H9 (cell line): ENCODE measurements at places on chromosomes 16 and 17.

- H3K4me1 ChIP-seq, result peaks cover 7% of the 10 kb centered on the region
- no peaks in the 10 kb centered on the region for H3K36me3 ChIP-seq
- no peak overlapping the region for H3K4me3 ChIP-seq
- no peak for DNase-seq
Observed at GRCh38 chr16:3857189-3858043, 23.1 kb downstream of the CREBBP start.

- H3K27ac ChIP-seq, result no peak overlapping the region
- DNase-seq, result no peak
- H3K4me1 ChIP-seq, result no peaks in the 10 kb centered on the region
- H3K27me3 ChIP-seq, result no peaks in the 10 kb centered on the region
Observed at GRCh38 chr17:82239926-82240505, 11.2 kb downstream of the SLC16A3 start.

- H3K4me3 ChIP-seq, result no peak overlapping the region
- H3K36me3 ChIP-seq, result no peaks in the 10 kb centered on the region
- H3K27ac ChIP-seq, result no peak overlapping the region
- H3K27me3 ChIP-seq, result no peaks in the 10 kb centered on the region
- no peaks in the 10 kb centered on the region for H3K4me1 ChIP-seq
Observed at GRCh38 chr16:76800196-76800595, 390.8 kb upstream of the MON1B start.

- no peaks in the 10 kb centered on the region for H3K36me3 ChIP-seq
- DNase-seq, result no peak
- no peak overlapping the region for H3K27ac ChIP-seq
- H3K27me3 ChIP-seq, result no peaks in the 10 kb centered on the region
Observed at GRCh38 chr16:9151597-9151996, 60.2 kb downstream of the HAPSTR1 start.

DNA sequence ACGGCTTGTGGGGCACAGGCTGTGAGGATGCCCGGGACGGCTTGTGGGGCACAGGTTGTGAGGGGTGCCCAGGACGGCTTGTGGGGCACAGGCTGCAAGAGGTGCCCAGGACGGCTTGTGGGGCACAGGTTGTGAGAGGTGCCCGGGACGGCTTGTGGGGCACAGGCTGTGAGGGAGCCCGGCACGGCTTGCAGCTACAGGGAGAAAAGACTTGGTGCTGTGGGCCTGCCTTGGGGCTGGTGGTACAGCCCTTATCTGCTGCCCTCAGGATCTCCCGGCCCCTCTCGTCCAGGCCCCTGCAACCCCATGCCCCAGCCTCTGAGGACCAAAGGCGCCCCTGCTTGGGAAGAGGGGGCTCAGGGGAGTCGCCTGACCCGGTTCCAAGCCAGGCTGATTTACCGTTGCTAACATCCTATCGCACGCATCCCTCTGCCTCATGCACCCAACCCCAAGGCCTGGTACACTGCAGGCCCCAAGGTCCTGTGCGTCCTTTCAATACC, 5.0 kb upstream of the HBM start:
- H3K4me1 ChIP-seq, result no peaks in the 10 kb centered on the region
- no peak for DNase-seq
- peaks cover 9% of the 10 kb centered on the region; the same call in 1 of the 2 replicates for H3K27me3 ChIP-seq
- H3K4me3 ChIP-seq, result no peak overlapping the region
- H3K36me3 ChIP-seq, result no peaks in the 10 kb centered on the region

- 0 out of 2 replicates have a peak, but pooled peaks cover 2% of the 10 kb centered on the region for H3K36me3 ChIP-seq
- H3K4me1 ChIP-seq, result peaks cover 3% of the 10 kb centered on the region; the same call in 1 of the 2 replicates
- no peaks in the 10 kb centered on the region for H3K27me3 ChIP-seq
- no peak overlapping the region for H3K27ac ChIP-seq
- H3K4me3 ChIP-seq, result peak overlapping the region; percentile 93
Observed at GRCh38 chr17:35242158-35242804, 591 bp upstream of the SLFN5 start.

DNA sequence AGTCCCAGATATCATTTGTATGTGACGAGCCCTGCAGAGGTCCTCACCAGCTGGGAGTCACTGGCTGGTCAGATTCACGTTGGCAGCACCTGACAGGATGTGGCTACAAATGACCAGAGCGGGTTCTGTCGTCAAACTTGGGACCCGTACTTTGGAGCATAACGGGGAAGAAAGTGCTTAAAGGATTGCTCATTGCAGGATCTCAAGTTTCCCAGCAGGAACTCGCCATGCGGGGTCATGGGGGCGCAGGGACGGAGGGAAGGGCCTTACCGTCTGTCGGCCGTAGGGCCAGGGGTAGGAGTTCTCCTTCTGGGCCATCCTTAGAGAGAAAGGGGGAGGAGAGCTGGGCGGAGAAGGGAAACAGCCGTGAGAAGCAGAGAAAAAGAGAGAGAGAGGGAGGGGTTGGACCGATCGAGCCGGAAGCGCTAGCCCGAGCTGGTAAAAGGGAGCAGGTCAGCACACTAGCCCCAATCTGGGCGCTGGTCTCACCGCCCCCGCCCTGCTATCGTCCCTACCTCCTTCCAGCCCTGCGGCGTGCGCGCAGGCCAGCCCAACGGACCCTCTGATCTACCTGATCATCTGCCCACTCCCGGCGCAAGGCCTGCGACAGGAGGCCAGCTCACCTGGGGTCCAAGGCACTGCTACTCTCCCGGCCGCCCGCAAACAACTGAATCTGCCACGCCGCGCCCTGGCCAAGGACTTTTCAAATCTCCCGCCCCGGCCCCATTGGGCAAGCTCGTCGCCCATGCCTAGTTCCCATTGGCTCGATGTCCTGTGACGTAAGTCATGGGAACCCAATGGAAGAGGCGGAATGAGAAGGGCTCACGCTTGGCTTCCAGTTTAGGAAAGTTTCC, at the start of gene AURKB:
AURKB (minus strand) TSS at position 669 of the 854 bp plus-strand sequence; CDS start at position 318, 351 bp downstream.
- H3K4me3 ChIP-seq, result peak within 1 kb of the TSS; percentile 99
- H3K27ac ChIP-seq, result peak within 1 kb of the TSS; percentile 37
- H3K27me3 ChIP-seq, result no peaks in the 10 kb centered on the region

DNA sequence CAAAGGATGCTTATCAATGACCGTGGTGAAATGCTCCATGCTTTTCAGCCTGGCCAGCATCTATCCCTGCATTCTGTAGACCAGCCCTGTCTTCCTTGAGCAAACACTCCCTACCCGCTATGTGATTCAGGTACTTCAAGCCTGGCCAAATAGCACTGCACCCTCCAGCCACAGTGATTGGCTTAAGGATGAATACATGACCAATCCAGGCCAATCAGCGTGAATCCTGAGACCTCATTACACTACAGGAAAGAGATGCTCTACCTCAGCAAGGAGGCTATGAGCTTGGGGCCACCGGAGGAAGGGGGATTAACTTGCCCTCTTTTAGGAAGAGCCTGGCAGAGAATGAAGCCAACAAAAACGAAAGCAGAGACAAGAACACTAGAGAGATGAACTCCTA, 162.5 kb downstream of the ZNF423 start:
- H3K4me1 ChIP-seq, result peaks cover 11% of the 10 kb centered on the region; the same call in 1 of the 2 replicates
- DNase-seq, result no peak
- H3K27ac ChIP-seq, result no peak overlapping the region
- H3K4me3 ChIP-seq, result no peak overlapping the region
- H3K27me3 ChIP-seq, result no peaks in the 10 kb centered on the region

DNA sequence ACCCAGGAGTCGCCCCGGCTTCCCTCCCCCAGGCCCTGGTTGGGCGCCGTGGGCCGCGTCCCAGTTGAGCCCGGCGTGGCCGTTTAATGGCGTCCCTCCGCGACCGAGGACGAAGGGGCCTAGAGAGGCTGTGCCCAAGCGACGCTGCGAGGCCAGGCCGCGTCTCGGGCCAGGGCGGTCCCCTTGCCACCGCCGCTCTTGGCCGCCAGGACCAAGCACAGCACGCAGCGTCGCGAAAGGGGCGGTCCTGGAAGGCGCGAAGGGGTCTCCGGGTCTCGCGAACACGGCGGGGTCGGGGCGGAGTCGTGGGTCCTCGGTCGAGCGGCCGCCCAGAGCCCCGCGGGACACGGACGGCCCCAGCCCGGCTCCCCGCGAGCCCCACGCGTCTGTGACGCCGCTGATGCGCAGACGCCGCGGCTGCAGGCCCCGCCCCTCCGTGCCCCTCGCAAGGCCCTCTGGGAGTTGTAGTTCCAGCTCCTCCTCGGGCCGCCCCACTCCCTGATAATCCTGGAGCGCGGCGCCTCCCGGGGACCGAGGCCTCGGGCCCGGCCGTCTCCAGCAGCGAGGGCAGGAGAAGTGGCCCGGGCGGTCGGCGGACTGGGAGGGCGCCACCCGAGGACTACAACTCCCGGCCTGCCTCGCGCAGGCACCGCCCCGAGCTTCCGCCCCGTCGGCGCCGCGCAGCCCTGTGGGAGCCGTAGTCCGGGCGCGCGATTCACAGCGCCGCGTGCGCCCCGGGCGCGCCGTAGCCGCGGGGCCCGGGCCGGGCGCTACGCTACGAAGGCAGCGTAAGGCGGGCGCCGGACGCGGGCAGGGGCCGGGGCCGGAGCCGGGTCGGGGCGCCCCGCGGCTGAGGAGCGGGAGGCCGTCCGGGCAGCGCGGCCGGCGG, at the start of gene CAPN15:
CAPN15 (plus strand) TSS at position 698 of the 889 bp plus-strand sequence. CDS start 19,127 bp downstream, outside the sequence.
- peak; percentile 79 for DNase-seq
- H3K27me3 ChIP-seq, result no peaks in the 10 kb centered on the region
- H3K4me3 ChIP-seq, result peak within 1 kb of the TSS; percentile 88
- H3K27ac ChIP-seq, result no peak within 1 kb of the TSS

- H3K4me1 ChIP-seq, result no peaks in the 10 kb centered on the region
- H3K27ac ChIP-seq, result no peak overlapping the region
- no peak overlapping the region for H3K4me3 ChIP-seq
- no peak for DNase-seq
Observed at GRCh38 chr16:78727536-78727935, 628.1 kb downstream of the WWOX start.

DNA sequence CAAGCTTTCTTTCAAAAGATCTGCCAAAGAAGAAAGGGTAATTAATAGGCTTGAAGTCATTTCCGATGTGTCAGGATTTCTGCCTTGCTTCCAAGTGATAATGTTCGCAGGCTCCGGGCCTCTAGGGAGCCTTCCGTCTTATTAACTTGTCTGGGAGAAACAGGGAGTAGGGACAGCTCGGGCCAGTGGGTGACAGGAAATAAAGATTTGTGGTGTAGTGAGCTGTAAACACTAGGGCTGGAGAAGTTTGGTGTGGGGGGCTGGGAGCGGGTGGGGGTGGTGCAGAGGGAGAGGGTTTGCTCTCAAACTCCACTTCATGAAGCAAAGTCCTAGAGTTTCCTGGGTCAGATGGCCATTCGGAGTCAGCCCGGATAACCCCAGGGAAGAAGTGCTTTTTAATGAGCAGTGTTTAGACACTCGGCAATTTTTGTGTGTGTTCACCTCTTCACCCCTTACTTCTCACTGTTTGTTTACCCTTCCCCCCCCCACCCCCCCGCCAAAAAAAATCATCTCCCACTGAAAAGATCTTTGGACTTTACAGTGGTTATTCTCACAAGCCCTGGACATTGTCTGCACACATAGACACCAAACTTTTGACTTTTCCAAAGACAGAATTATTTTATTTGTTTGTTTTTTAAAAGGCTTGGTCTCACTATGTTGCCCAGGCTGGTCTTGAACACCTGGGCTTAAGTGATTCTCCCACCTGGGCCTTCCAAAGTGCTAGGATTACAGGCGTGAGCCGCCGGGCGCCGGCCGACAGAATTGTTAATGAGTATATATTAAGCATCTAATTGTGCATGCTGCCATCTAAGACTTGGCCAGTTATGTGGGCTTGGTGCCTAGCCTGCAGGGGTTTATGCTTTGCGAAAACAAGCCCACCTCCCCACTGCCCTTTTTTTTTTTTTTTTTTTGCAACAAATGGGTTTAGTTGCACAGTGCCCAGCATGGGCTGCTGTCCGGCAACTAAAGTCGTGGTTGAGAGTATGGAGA, 196.4 kb downstream of the CCDC182 start:
- H3K27ac ChIP-seq, result no peak overlapping the region
- DNase-seq, result no peak
- H3K4me3 ChIP-seq, result no peak overlapping the region

DNA sequence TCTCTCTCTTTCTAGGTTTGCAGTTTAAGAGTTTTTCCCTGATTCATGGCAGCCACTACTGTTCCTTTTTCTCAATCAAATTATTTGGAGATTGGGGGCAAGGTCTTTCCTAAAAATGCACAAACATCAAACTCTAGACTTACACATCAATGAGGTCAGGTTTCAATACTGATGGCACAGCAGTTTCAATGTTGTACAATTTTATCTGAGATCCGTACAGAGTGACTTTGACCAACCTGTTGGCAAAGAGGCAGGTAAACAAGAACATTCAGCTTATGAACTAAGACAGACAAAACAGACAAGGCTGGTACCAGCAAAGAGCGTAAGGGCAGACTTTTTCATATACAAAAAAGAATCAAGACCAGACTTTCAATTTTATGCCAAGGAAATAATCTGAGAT, 58.0 kb upstream of the GSG1L start:
- no peak overlapping the region for H3K4me3 ChIP-seq
- H3K4me1 ChIP-seq, result no peaks in the 10 kb centered on the region
- no peaks in the 10 kb centered on the region for H3K27me3 ChIP-seq
- peaks cover 29% of the 10 kb centered on the region for H3K36me3 ChIP-seq
- no peak overlapping the region for H3K27ac ChIP-seq

- peak; percentile 61 for DNase-seq
- H3K4me1 ChIP-seq, result no peaks in the 10 kb centered on the region; the same call in 1 of the 2 replicates
- no peaks in the 10 kb centered on the region for H3K27me3 ChIP-seq
- no peak overlapping the region for H3K4me3 ChIP-seq
- no peak overlapping the region for H3K27ac ChIP-seq
Observed at GRCh38 chr17:72053449-72053848, 67.4 kb upstream of the SOX9 start.

GRCh38 chr17:64056269-64057005, 36.0 kb upstream of the ICAM2 start:
- peaks cover 4% of the 10 kb centered on the region for H3K36me3 ChIP-seq
- peak; percentile 89 for DNase-seq
- no peak overlapping the region for H3K27ac ChIP-seq

DNA sequence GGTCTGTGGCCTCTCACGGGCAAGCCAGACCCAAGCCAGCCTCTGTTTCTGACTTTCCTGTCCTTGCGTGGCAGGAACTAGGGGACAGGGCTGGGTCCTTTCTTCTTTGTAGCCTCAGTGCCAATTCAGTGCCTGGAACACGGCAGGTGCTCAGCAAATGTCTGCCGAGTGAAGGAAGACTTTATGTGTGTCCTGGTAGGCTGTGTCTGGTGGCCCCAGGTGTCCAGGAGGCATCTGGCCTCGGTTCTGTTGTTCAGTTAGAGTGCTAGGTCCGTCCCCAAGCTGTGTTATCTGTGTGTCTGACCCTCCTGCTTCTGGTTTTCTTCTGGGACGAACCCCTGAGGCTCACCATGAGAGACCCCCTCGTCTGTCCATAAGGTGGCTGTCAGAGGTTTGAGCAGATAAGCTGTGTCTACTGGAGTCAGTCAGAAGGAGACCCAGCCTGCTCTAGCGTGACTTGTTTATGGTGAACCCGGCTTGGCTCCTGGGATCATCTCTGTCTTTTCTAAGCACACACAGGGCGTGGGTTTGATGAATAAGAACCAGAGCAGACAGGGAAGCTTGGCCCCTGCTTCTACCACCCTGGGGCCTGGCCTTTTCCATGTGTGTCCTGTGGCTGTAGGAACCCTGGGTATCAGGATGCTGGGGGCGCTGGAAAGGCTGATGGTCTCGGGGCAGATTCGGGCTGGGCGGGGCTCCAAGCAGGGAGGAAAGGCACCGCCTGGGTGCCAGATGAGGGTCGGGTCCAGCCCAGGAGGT, 39.3 kb downstream of the ENGASE start:
- no peaks in the 10 kb centered on the region for H3K27me3 ChIP-seq
- no peak for DNase-seq
- no peaks in the 10 kb centered on the region; the same call in 2 of the 3 replicates for H3K36me3 ChIP-seq
- no peaks in the 10 kb centered on the region for H3K4me1 ChIP-seq
- 0 out of 3 replicates have a peak overlapping the region, but pooled peaks have one; percentile 12 for H3K4me3 ChIP-seq
